ENCODE measurements at places on chromosomes 2 and 18.

- no peak for DNase-seq
Observed at GRCh38 chr2:132270981-132271546, 109.3 kb upstream of the ANKRD30BL start.

- DNase-seq, result no peak
Observed at GRCh38 chr2:54306556-54306955, 50.5 kb upstream of the TSPYL6 start.

DNA sequence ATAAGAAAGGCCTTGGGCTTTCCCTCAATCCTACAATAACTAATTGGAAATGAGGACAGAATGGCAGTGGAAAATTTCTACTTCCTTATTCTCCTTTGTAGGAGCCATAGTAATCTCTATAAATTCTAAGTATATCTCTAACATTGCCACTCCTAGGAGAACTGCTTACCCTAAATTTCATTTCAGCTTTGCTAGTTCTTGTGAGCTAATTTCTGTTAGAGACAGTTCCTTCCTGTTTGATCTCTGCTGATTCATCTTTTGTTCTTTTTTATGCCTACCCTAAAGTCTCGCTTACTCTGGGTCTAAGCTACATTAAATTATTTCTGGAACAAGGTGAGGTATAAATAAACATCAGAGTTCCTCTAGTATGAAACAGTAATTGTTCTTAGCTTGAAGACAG is 25.7 kb downstream of the ABHD3 start:
- no peak for DNase-seq

DNA sequence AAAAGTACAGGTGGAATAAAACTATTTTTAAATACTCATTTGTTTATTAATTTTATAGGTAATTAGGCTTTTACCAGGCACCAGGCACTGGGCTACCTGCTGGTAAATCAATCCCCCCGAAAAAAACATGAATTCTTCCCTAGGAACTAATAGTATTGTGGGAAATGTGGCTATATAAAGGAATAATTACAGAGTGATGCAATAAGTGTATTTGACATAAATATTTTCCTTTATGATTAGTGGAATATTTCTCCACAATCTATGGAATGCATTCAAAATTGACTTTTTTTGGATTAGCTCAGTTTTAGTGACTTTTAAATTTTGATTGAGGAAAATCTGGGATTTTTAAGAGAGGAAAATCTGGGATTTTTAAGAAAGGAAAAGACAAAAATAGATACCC is 109.7 kb upstream of the BZW1 start:
- no peak for DNase-seq

- no peak for DNase-seq
Observed at GRCh38 chr2:102141011-102141943, 1.3 kb upstream of the IL1R1 start.

All from stimulated activated CD4-positive, alpha-beta T cell treated with anti-CD3 and anti-CD28 coated beads, Interleukin-15, amount 100 ng/mL, for 1 hour (primary cell).